GM12865 (cell line): ENCODE measurements at places on chromosomes 5 and 9.

- no peak for DNase-seq
Observed at GRCh38 chr5:170265522-170265921, 32.1 kb downstream of the LCP2 start.

DNA sequence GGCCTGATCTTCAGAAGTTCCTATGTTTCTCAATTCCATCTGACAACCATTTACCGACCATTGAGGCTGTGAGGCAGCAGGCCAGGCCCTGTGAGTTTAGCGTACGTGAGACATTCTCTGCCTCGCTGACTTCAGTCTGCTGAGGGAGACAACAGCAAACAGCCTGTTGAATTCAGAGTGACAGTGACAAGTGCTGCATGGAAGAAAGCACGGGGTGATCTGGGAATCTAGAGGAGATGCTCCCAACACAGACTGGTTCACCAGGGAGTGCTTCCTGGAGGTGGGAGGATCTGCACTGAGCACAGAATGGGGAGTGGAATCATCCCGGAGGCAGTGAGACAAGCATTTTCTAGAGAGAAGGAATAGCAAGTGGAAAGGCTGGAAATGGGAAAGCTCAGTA lies 10.0 kb upstream of the DDX41 start:
- DNase-seq: no peak

GRCh38 chr9:96344458-96345180 lies 38.9 kb downstream of the SLC35D2 start:
- DNase-seq: no peak

- no peak for DNase-seq
Observed at GRCh38 chr5:115028557-115028956, 141.2 kb downstream of the TRIM36 start.

- DNase-seq: no peak
Observed at GRCh38 chr5:152288917-152289595, 116.0 kb downstream of the NMUR2 start.

GRCh38 chr5:86971034-86971571 lies 296.6 kb upstream of the RASA1 start:
- peak; percentile 43 for DNase-seq

DNA sequence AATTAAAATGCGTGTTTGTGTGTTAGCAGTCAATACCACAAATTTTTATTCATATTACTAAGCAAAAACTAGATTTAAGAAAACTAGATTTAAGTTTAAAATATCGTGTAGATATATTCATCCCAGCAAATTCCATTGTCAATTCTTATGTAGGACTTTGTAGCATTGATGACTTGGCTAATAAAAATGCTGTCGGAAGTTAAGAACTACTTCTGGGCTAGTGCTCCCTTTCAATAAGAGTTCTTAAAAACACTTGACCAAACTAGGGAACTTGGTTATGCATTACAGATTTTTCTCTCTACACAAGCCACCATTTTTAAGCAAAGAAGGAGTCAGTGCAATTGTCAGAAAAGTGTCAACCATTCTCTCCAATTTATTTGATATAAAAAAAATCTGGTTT lies 68.7 kb upstream of the RAD23B start:
- DNase-seq: no peak

- DNase-seq: no peak
Observed at GRCh38 chr5:138651767-138652117, 76.5 kb upstream of the HSPA9 start.

- DNase-seq: no peak
Observed at GRCh38 chr5:96761618-96762017, 46.1 kb downstream of the ERAP1 start.

DNA sequence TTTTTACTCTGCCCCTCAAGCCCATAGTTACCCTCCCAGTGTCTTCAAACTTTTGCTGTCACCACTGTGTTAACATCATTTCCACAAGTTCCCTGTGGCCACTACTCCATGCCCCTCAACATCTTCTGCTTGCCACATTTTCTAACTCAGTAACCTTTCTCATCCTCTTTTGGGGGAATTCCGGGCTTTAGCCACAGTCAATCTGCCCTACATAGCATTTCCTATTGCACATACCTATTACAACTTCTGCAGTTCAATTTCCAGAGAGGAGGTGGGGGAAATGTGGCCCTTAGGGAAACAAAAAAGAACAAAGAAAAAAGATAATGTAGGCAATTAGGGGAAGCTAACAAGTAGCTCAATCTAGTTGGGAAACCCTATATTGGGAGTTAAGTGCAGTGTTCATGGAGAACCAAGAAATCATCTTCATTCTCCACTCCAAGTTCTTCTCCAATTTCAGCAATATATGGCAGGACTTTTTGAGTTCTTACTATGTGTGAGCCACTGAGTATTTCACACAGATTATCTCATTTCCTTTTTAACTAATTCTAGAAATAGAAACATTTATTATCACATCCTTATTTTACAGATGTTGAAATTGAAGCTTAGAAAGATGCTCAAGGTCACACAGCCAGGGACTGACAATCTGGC lies 40.2 kb upstream of the LPAR1 start:
- DNase-seq: peak; percentile 82

- no peak for DNase-seq
Observed at GRCh38 chr5:514673-515072, 9.6 kb downstream of the SLC9A3 start.

DNA sequence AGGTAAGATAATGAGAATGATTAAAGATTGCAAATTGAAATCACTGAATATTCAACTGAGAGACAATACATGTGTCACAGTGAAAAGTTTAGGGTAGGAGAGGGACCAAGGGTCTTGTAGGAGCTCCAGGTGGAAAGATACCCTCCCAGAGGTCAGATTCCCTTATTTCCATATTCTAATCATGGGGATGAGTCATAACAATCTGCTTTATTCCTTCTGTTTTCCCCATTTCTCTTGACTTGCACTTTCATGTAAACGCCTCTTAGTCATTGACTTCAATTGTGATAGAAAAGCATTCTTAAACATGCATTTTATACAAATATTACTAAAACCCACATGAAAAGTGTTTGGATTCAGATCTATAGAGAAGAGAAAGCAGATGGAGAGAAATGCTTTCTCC lies 81.3 kb upstream of the CTSL start:
- no peak for DNase-seq

- no peak for DNase-seq
Observed at GRCh38 chr9:87713278-87713987, 12.5 kb upstream of the CTSL start.

DNA sequence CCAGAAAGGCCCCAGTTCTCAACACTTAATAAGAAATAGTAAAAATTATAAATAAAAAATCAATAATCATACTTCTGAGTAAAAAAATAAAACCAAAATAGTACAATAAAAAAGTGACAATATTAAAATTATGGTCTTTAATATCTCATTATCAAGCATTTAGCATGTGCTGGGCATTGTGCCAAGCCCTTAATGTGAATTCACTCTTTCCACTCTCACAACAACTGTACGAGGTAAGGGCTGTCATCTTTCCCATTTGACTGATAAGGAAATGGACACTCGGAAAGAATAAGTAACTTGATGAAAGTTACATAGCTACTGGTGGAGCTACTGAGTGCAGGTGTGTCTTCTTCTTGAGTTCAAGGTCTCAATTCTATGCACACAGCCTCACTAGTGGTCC lies 43.6 kb downstream of the SEC61B start:
- no peak for DNase-seq

DNA sequence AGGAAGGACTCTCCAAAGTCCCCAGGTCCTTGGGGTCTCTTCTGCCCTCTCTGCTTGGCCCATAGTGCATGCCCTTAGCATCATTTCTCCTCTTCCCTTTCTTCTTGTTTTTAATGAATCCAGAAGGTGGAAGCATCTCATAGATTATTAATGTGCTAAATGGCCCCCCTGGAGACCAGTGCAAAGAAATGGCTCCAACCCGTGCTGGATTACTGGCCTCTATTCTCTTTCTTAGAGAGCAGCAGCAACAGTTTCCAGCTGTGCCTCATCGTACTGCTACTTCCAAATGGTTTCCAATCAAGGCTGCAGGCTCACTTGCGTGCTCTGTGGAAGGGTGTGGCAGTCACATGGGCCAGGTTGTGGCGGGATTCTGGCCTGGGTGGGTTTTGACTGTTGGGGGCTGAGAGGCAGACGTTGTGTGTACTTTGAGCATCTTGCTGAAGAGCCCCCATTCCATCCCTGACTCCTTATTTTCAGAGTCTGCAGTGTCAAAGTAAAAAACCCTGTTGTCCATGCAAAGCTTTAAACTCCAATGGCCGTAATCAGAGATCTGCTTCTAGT lies 139.7 kb downstream of the GABBR2 start:
- DNase-seq: no peak

GRCh38 chr9:86187121-86187520 lies 72.3 kb downstream of the C9orf153 start:
- DNase-seq: no peak

- DNase-seq: no peak
Observed at GRCh38 chr9:126217250-126217653, 109.4 kb upstream of the MVB12B start.

DNA sequence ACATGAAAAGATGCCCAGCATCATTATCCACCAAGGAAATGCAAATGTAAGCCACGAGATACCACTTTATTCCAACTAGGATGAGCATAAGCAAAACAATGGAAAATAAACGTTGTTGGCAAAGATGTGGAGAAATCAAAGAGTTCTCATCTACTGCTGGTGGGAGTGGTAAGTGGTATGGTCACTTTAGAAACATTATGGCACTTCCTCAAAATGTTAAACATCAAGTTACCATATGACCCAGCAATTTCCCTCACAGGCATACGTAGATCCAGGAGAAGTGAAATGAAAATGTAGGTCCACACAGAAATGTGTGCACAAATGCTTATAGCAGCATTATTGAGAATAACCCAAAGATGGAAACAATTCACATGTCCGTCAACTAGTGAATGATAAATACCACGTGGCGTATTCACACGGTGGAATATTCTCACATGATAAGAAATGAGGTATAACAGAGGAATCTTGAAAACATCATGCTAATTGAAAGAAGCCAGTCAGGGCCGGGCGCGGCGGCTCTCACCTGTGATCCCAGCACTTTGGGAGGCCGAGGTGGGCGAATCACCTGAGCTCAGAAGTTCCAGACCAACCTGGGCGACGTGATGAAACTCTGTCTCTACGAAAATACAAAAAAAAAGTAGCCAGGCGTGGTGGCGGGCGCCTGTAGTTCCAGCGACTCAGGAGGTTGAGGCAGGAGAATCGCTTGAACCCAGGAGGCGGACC lies 16.4 kb upstream of the FLT4 start:
- no peak for DNase-seq

DNA sequence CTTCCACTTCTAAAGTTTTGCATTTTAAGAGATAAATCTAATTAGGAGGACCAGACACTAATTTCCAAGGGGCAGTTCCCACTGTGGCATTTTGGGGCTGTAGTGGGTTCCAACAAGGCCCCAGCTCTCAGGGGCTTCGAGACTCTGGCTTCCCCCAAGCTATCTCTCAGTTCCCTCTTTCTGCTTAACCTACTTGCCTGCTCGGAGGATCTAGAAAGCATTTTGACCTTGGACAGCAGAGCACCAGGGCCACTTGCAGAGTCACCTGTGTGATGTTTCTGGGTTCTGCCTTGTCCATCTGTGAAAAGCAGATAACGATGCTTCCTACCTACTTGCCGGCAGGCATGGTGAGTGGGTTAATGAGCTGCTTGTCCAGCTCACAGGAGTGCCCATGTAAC lies 175.4 kb downstream of the MED10 start:
- no peak for DNase-seq

- no peak for DNase-seq
Observed at GRCh38 chr5:172407822-172408221, 46.5 kb downstream of the SH3PXD2B start.

DNA sequence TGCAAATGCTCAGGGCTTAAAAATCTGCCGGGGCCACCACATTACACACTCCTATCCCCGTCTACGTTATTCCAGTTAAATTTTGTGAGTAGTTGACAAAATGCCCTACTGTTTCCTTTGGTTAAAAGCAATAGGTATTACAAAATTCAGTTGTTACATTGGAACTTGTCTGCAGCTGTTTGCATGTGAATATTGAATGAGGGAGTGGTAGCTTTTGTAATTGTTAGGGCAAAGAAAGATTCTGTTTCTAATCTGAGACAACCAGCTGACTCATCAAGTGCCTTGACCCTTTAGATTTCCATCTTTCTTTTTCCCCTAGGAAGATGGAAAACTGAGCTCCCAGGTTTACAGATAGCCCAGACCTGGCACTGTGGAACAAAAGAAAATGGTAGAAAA lies 30.2 kb downstream of the MAML1 start:
- no peak for DNase-seq

DNA sequence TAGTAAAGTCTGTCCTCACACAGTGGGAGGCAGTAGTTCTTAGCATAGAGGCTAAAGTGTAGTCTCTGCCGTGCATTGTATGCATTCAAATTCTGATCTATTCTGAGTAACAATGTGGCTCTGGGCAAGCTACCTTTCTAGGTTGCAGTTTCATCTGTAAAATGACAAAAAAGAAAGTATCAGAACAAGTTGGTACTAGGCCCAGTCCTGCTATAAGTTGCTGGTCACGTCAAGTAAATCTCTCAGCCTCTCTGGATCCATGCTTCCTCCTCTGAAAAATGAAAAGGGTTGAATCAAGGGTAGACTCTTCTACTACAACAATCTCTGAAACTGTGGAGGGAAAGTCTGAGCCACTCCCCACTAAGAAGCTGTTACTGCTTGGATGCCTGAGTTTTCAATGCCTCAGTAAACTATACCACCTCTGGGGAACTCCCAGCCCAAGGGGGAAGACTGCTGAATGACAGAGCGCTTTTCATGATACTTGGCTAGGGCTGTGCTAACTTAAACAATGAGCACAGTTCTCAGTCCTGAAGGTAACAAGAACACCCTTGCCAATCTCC lies 34.5 kb upstream of the SPARC start:
- DNase-seq: peak; percentile 93

- DNase-seq: no peak
Observed at GRCh38 chr5:129412721-129413120, 47.4 kb upstream of the ADAMTS19 start.

DNA sequence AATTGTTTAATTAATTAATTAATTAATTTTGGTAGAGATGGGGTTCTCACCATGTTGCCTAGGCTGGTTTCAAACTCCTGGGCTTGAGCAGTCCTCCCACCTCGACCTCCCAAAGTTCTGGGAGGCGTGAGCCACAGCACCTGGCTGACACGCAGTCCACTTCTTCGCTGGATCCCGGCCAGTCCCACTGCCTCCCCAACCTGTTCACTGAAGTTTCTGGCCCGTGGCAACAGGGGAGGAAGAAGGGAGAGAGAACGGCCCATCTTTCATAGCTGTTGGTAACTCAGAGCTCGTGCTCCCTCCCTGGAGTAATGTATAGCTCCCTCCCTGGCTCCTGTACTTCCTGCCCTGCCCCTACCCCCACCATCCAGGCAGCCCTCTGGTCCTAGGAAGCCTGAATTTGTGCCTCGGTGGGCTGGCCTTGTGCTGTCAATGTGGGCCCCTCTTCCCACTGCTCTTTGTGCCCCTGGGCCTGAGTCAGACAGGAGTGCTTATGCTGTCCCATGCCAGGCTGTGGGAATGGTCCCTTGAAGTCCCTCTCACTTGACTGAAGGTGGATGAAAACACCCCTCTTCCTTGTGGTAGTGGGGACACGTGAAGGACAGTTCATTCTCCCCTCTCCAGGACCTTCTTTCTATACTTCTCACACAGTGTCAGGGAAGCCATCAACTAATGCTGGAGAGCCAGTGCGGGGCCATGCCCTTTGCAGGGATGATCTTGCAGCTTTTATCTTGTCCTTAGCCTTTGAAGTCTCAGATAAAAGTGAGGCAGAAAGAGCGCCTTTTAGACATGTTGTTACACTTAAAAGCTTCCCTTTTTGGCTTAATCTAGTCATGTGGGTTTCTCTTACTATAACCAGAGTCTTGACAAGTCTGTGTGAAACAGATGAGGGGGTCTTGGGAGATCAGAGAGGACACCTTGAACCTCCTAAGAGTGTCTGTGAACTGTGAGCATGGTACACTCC lies 38.1 kb downstream of the ANGPTL2 start:
- peak; percentile 27 for DNase-seq
